ENCODE measurements at places on chromosomes 7 and 10. TPM values are rescaled to one million over a fixed set of nuclear protein-coding genes. Genes with fewer than 3 reads are reported as not detected.

MYO3A gene
- total RNA-seq, result 0.13 TPM

DNA sequence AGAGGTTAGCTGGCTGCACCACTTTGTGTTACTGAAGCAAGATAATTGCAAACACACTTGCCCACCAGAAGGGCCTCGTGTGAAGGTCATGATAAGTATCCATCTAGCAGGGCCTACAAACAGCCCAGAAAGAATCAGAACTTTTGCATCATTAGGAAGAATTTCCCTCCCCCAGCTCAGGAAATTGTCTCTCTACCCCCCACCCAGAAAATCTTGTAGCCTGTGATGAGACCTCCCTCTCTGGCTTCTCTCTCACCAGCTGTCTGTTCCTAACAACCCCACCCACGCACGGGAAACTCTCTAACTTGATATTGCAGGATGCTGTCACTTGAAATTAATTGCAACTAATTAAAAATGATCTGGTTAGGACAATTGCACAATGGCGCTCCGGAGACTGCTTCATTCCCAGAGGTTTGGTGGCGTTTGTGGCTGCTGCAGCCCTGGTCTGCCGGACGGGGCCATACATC, 34.5 kb downstream of the ZNF503 start:
- DNase-seq, result no peak

GRCh38 chr10:102652170-102652916, 8.1 kb downstream of the TRIM8 start:
- DNase-seq, result no peak

- DNase-seq, result no peak
Measured at GRCh38 chr7:105222953-105223352, 165.8 kb downstream of the SRPK2 start.

VOPP1 gene
- total RNA-seq, result 69.1 TPM

GRCh38 chr7:72706521-72706920, 121.5 kb downstream of the TYW1B start:
- no peak for DNase-seq

PLCE1 gene
- 28.8 TPM for total RNA-seq
